Activated CD8-positive, alpha-beta memory T cell treated with anti-CD3 and anti-CD28 coated beads for 48 hours (primary cell): ENCODE measurements at places on chromosomes 7 and 10.

GRCh38 chr10:52864201-52865106, 91.9 kb upstream of the MBL2 start:
- DNase-seq = no peak

GRCh38 chr7:21011153-21011552, 224.5 kb upstream of the SP8 start:
- no peak for DNase-seq

DNA sequence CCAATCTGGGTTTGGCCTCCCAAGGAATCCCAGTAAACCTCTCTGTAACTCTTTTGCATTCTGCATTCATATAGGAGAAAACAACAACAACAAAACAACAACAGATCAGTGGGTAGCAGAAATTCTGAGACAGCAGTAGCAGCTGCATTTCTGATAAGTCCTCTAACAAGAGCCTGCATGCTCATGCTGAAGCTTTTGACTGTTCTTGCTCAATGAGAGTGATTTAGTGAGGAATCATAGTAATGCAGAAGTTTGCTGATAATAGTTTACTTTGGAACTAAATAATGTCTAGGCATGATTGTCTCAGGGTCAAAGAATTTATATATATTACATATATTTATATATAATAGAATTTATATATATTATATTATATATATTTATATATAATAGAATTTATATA, 35.2 kb downstream of the BMPER start:
- DNase-seq = no peak

DNA sequence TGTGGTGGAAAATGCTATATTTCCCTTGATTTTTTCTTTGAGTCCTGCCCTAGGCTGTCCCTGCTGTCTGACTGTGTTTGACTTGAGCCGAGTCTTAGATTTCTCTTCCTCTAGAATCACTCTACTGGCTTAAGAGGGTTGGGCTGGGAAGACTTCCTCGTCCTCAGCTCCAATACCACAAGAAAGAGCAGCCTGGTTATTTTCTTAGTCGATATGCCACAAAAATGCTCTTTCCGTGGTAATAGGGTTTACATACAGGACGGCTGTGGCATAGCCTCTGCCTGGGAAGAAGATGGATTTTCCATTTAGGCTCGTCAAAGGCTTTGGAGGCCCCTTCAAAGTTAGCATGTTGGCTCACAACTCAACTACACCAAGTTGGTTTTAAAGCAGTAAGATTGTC, 212.0 kb upstream of the IGFBP3 start:
- DNase-seq = no peak

DNA sequence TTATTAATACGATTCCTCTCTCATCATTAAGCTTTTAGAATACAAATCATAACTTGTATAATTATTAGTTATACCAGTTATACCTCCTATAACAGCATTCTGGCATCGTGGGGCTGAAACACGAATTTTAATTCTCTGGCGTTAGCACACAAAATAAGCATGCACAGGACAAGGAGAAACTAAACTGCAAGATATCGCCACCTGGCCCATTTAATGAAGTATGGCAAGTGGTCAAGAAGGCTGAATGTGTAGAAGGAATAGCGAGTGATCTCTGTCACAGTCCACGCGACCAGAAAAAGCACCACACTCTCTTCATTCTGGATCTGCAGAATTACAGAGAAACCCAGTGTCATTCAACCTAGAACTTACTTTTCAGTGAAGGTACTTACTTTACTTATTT, 18.1 kb downstream of the HACD1 start:
- DNase-seq = no peak

GRCh38 chr10:123157210-123157609, 3.0 kb downstream of the BUB3 start:
- DNase-seq = no peak

GRCh38 chr10:100864978-100865377, 47.8 kb upstream of the SLF2 start:
- DNase-seq = no peak

DNA sequence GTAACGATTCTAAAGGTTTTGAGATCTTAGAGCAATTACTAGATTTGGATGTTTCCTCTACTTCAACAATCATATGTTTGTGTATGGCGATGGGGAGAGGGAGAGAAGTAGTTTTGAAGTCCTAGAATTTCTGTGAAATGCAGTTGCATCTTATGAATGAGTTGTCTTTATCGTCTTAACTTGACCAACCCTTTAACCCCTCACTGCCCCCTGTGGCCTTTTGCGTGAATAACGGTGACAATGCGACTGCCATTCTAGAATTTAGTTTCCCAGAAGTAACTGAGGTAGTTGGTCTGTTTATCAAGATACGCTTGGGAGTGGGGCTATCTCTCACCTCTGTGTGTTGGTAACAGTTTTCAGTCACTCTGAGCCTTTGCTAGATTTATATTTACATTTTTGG, 204.6 kb downstream of the HDAC9 start:
- no peak for DNase-seq

GRCh38 chr10:19572056-19572455, 244.2 kb upstream of the PLXDC2 start:
- DNase-seq = no peak

- DNase-seq = no peak
Measured at GRCh38 chr7:69429911-69430383, 168.3 kb upstream of the AUTS2 start.

DNA sequence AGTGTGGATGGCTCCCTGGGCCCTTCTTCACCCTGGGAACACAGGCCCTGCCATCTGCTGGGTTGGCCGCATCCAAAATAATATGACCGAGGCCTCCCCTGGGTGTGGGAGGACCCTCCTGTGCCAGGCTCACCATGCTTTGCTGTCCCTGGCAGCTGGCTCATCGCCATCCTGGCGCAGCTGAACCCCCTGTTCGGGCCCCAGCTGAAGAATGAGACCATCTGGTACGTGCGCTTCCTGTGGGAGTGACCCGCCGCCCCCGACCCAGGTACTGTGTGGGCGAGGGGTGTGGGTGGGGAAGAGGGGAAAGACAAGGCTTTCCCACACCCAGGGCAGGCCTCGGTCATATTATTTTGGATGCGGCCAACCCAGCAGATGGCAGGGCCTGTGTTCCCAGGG, 4.8 kb downstream of the ATP6V0E2 start:
- DNase-seq = no peak

GRCh38 chr10:122233857-122234348, 37.2 kb upstream of the BTBD16 start:
- DNase-seq = no peak

DNA sequence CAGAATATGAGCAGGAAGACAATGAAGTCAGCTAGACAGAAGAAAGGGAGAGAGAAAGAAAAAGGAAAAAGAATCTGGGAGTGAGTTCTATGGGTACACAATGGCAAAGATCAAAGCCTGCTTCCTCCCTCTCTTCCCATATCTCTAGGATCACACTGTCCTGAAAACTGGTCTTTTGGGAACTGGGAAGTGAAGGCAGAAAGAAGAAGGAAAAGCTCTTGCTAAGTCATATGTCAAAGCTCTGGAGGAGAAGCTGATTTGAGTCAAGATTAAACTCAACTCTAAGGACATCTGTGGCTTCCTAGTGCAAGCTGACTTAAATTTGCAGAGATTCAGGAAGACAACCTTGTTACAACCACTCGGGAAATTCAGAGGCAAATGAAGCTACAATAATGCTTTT, 147.5 kb downstream of the DOCK4 start:
- DNase-seq = no peak

- DNase-seq = no peak
Measured at GRCh38 chr7:114981323-114981722, 59.4 kb downstream of the MDFIC start.

DNA sequence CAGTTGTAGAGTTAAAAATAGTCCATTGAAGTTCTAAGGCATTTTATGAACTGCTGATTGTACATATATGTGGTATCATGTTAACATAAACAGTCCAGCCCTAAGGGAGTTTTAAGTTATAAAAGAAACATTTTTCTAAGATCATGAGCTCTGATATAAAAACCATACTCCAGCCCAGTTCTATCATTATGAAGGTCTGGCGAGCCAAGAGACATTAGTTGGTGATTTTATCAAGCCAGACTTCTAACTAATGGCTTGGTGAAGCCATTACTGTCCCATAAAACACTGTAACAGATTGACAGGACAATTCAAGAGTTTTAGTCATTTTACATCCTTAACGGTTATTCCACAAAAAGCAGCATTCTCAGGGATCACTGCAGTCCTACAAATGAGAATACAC, 221.6 kb downstream of the RNLS start:
- no peak for DNase-seq

DNA sequence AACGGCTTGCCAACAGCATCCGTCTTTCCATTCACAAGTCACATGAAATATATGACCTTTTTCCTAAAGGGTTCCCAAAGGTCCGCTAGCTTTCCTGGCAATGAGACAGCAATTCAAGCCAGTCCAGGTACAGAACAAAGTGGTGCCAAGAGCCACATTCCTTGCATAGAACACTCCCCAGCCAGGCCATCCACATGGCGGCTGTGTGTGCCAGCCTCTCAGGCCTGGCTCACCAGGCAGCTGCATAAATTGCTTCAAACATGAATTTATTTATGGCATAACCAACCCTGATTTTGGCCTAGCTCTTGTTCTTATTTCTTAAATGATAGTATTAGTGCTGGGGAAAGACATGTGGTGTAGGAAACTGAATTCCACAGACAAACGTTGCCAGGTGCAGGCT, 63.7 kb upstream of the CREB5 start:
- no peak for DNase-seq

GRCh38 chr7:45494885-45495284, 79.3 kb upstream of the ADCY1 start:
- no peak for DNase-seq

GRCh38 chr10:130333185-130333584, 197.0 kb downstream of the GLRX3 start:
- no peak for DNase-seq

- DNase-seq = no peak
Measured at GRCh38 chr7:117411539-117411938, 15.8 kb downstream of the ASZ1 start.

DNA sequence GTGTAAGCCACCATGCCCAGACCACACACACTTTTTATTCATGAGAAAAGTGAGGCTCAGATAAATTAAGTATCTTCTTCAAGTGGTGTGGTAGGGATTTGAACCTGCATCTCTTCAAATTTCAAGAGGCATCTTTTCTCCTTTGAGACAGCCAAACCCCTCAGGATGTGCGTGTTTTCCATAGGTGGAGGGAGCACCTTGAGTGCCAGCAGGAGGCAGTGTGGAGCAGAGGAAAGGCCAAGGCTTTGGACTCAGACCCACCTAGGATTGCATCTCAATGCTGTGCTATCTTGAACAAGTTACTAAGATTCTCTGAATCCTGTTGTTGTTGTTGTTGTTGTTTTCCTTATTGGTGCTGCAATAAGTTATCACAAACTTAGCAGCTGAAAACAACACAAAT, 40.2 kb upstream of the MYL10 start:
- no peak for DNase-seq

DNA sequence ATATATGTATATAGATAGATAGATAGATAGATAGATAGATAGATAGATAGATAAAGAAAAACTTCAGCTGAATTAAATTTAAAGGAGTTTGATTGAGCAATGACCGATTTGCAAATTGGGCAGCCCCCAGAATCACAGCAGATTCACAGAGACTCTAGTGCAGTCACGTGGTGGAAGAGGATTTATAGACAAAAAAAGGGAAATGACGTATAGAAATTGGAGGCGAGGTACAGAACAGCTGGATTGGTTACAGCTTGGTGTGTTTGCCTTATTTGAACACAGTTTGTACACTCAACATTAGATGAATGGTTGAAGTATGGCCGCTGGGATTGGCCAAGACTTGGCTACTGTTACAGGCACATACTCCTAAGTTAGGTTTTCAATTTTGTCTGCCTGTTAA, 8.2 kb upstream of the PODXL start:
- DNase-seq = no peak

DNA sequence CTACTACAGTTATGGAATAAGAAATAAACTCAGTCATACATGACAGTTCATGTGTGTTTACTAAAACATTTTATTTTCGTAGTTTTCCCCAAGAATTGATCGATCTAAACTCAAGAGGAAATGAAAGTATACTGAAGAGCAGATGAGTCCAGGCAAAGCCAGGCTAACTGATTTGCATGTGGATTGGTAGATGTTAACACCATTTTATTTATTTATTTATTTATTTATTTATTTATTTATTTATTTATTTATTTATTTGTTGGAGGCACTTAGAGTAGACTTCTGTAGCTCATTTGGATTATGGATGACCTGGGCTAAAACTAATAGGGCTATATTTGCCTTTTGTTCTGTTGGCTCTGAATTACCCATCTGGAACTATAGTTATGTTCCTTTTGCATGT, 68.5 kb upstream of the DKK1 start:
- no peak for DNase-seq

- no peak for DNase-seq
Measured at GRCh38 chr7:373818-374705, 84.1 kb downstream of the FOXL3 start.

GRCh38 chr7:111393011-111393754, 169.1 kb downstream of the IMMP2L start:
- no peak for DNase-seq

DNA sequence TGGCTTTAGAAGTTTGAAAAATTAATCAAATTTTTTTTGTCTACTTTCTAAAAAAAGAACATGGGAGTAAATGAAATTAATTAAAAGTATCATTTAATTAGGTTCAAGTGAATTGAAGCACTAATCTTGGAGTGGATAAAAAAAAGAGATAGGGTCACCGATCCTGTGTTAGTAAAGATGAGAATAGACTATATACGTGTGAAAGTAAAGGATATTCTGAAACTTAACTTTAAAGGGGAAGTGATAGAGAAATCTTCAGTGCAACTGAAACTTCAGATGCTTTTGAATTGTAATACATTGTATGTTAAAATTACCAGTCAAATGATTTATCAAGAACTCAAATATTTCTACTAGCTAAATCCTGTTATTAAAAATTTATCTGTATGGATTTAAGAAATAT, 4.8 kb downstream of the NHLRC2 start:
- DNase-seq = no peak

GRCh38 chr10:94413361-94413760, 11.0 kb downstream of the TBC1D12 start:
- no peak for DNase-seq

DNA sequence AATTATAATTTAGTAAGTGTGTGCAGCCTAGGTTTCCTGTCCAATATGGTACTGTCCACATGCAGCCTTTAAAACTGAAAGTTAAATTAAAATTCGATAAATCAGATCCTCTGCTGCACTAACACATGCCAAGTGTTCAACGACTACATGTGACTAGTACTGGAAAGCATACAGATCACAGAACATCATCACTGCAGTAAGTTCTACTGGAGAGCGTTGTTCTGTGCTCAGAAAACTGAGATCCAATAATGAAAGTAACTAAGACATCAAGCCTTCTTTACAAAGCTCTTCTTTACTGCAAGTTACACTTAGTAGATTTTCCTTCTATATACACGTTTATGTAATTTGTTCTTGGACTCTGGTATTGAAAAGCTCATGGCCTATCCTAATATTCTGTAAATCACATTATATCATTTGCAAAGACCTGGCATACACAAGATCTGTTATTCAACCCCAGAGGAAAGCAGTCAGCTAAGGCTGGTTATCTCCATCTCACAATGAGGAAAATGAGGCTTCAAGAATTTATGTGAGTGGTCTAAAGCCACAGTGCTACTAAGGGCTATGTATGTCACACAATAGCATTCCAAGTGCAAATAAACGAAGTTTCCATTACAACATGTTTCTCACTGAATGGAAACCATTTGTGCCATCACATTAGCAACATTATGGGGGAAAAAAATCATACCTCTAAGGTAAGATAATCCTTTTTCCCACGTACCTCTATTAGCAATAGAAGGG, 77.6 kb downstream of the VPS41 start:
- DNase-seq = no peak

GRCh38 chr7:41975849-41976248, 261.2 kb downstream of the GLI3 start:
- DNase-seq = no peak
